ENCODE measurements at places on chromosomes 4 and X. TPM values are rescaled to one million over a fixed set of nuclear protein-coding genes. Genes with fewer than 3 reads are reported as not detected.

GRCh38 chr4:44736900-44737299, 10.5 kb upstream of the GNPDA2 start:
- no peak overlapping the region for H3K27ac ChIP-seq
- no peaks in the 10 kb centered on the region for H3K4me1 ChIP-seq
- H3K27me3 ChIP-seq: no peaks in the 10 kb centered on the region
- no peak for DNase-seq

- no peaks in the 10 kb centered on the region for H3K27me3 ChIP-seq
- H3K36me3 ChIP-seq: no peaks in the 10 kb centered on the region
- H3K4me3 ChIP-seq: no peak overlapping the region
- DNase-seq: no peak
- H3K4me1 ChIP-seq: no peaks in the 10 kb centered on the region
These were observed 115.1 kb downstream of the FRYL start for GRCh38 chr4:48664938-48665337.

GRCh38 chrX:138683600-138683999, 27.9 kb downstream of the FGF13 start:
- H3K4me3 ChIP-seq: no peak overlapping the region
- H3K36me3 ChIP-seq: no peaks in the 10 kb centered on the region
- DNase-seq: no peak
- H3K4me1 ChIP-seq: no peaks in the 10 kb centered on the region
- H3K27me3 ChIP-seq: no peaks in the 10 kb centered on the region
- no peak overlapping the region for H3K27ac ChIP-seq

DNA sequence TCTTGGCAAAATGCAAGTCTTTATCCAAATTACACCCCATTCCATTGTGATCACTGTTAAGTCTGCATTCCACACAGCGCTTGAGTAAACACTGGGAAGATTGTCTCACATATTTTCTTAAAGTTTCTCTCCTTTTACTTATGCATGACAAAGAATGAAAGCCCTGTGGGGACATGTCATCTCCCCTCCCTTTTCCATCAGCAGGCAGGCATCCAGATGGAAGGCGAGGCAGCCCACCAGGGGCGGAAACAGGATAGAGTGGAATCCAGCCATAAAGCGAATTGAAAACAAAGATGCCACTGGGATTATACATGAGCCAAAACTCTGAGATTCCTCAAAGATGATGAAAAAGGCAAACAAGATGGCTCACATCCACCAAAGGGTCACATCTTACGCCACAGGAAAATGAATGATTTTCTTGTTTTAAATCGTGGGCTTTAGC, 78.2 kb downstream of the AFAP1 start:
- H3K4me1 ChIP-seq: peaks cover 23% of the 10 kb centered on the region
- H3K27me3 ChIP-seq: no peaks in the 10 kb centered on the region
- no peak for DNase-seq
- no peak overlapping the region for H3K4me3 ChIP-seq

DNA sequence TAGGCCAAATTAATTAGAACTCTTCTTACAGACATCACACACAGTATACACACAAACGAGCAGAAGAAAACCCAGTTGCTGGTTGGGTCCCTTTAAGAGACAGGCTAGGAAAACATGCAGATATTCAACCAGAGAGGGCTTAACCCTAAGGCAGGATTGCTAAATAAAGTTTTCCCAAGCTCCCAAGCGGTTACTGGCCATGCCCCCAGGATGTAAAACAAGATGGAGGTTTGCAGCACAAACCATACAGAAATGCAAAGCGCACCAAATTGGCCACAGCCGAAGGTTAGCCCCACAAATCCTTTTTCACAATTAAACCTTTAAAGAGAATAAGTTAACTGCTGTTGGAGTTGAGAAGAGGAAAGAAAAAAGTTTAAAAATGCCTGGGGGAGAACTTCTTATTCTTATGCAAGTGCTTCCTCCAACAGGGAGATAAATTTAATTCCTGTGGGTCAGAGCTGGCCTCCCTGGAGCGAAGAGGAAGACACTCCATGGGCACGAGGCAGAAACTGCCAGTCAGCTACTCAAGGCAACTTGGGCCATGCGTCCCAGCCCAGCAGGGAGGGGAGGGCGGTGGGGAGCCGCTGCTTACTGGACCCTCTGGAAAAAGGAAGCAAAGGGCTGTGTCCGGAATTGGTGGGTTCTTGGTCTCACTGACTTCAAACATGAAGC, 167.6 kb upstream of the ARSJ start:
- H3K4me1 ChIP-seq: no peaks in the 10 kb centered on the region
- H3K4me3 ChIP-seq: no peak overlapping the region
- H3K36me3 ChIP-seq: no peaks in the 10 kb centered on the region
- no peaks in the 10 kb centered on the region for H3K27me3 ChIP-seq

DNA sequence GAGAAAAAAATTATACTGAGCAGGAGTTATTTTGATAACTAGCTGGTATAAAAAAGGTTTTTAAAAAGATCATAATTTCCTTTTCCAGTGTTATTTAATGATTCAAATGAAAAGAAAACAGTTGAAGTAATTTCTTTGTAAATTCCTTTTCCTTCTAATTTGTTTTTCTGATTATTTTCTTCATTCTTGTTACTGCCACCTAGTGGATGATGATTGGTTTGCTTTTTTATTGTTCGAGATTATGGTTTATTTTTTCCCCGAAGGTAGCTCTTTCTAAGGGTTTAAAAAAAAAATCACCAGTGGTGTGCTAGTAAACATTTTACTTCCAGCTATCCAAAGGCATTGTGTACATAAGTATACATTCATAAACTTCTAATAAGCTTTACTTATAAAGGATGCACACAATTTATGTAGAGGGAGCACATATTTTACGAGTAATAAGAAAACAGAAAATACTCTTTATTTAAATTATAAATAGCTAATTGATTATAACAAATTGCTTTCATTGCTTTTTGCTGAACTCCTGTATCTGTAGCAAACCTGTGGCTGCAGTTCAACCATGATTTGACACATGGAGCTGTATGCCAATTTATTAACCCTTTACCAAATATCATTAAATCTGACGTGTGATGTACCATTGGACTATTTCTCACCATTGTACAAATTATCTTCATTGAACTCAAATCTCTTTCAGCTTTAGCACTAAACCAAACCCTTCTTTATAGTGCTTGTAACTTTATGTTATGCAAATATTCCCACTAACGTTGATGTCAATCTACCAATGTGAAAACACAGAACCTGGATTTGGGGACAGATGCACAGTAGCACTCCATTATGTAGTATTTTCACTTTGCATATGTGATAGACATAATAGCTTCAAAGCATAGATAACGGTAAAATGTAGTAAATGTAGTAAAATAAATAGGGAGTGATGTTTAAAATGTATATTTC, 97.8 kb upstream of the ANK2 start:
- H3K27ac ChIP-seq: no peak overlapping the region
- no peaks in the 10 kb centered on the region for H3K36me3 ChIP-seq
- no peaks in the 10 kb centered on the region for H3K27me3 ChIP-seq
- no peaks in the 10 kb centered on the region for H3K4me1 ChIP-seq
- no peak for DNase-seq
- H3K4me3 ChIP-seq: no peak overlapping the region

DNA sequence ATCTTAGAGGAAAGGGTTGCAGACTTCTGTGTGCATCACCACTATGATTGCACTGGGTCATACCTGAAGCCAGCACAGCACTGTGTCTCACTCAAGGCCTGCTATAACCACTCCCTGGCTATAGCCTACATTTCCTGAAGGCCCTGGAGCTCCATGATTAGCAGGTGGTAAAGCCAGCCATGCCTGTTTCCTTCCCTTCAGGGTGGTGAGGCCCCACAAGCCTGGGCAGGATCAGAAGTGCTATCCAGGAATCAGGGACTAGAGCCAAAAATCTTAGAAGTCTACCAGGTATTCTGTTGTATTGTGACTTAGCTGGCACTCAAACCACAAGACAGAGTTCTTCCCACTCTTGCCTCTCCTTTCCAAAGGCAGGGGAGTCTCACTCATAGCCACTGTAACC, 734.6 kb downstream of the GLUD2 start:
- H3K36me3 ChIP-seq: no peaks in the 10 kb centered on the region
- no peaks in the 10 kb centered on the region for H3K27me3 ChIP-seq
- DNase-seq: no peak

DNA sequence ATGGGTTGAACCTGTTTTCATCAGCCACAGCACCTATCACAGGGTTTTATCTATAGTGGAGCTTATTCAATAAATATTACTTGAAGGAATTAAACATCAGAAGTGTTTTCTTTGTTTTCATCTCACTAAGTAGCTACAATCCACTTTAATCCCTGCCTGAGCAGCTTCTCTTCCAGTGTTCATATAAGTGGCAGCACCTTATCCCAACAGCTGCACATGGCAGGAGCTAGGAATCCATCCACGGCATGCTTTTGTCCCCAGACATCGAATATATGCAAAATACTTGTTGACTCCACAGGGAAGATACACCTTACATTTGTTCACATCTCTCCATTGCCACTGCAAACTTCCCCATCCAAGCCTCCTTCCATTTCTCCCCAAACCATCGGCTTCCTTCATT, 549.8 kb upstream of the FAM241A start:
- no peaks in the 10 kb centered on the region for H3K36me3 ChIP-seq
- no peak overlapping the region for H3K4me3 ChIP-seq
- H3K27me3 ChIP-seq: no peaks in the 10 kb centered on the region
- DNase-seq: no peak
- H3K27ac ChIP-seq: no peak overlapping the region

- H3K4me3 ChIP-seq: no peak overlapping the region
- no peak overlapping the region for H3K27ac ChIP-seq
- H3K27me3 ChIP-seq: peaks cover 21% of the 10 kb centered on the region
- peaks cover 14% of the 10 kb centered on the region for H3K36me3 ChIP-seq
- no peak for DNase-seq
- peaks cover 8% of the 10 kb centered on the region for H3K4me1 ChIP-seq
These were observed 9.5 kb downstream of the CLCN4 start for GRCh38 chrX:10166248-10166716.

- no peaks in the 10 kb centered on the region for H3K36me3 ChIP-seq
- no peak for DNase-seq
- H3K4me1 ChIP-seq: no peaks in the 10 kb centered on the region
- no peak overlapping the region for H3K27ac ChIP-seq
- no peaks in the 10 kb centered on the region for H3K27me3 ChIP-seq
- no peak overlapping the region for H3K4me3 ChIP-seq
These were observed 1030.9 kb downstream of the FSTL5 start for GRCh38 chr4:161132715-161133425.

- no peaks in the 10 kb centered on the region for H3K27me3 ChIP-seq
- no peak overlapping the region for H3K4me3 ChIP-seq
- no peak for DNase-seq
- H3K4me1 ChIP-seq: no peaks in the 10 kb centered on the region
These were observed 85.1 kb downstream of the APBB2 start for GRCh38 chr4:41129128-41129754.

DNA sequence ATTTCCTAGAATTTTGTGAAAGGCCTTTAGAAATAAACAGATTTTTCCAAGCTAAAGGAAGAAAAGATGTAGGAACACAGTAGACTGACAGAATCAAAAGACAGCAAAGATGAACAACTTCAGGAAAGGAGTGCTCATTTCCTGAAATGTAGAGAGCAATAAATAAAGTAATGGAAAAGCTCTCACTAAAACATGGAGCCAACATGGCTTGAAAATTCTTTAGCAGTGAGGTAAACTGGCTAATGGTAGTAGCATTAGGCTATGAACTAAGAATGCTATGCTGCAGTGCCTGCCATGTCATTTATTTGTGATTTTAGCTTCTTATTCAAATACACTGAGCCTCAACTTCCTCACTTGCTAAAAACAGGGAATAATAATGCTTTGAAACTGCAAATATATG, 108.7 kb downstream of the IQCM start:
- no peaks in the 10 kb centered on the region for H3K4me1 ChIP-seq
- H3K27me3 ChIP-seq: no peaks in the 10 kb centered on the region
- H3K36me3 ChIP-seq: no peaks in the 10 kb centered on the region
- no peak overlapping the region for H3K27ac ChIP-seq

Gene PPP1R2C
- not detected for total RNA-seq

Gene OPHN1
- total RNA-seq: 22.3 TPM

Gene CCNB3
- total RNA-seq: 0.40 TPM

Gene UCHL1
- total RNA-seq: 411 TPM

Gene TTC29
- total RNA-seq: 5.2 TPM

Gene SMR3B
- total RNA-seq: not detected

Gene BTC
- 3.7 TPM for total RNA-seq

Gene BCLAF3
- 22.4 TPM for total RNA-seq

Gene TNIP3
- 0.39 TPM for total RNA-seq

Gene N4BP2
- 25.6 TPM for total RNA-seq

Gene BANK1
- total RNA-seq: 0.61 TPM

Gene XAGE2
- not detected for total RNA-seq

Gene KIT
- 38.6 TPM for total RNA-seq

Measured in spinal cord (tissue), 10 donors.